ENCODE measurements at places on chromosomes 3 and 15.

GRCh38 chr15:64938192-64938591 is 26.5 kb downstream of the ANKDD1A start:
- peak; percentile 14 for DNase-seq

- no peak for DNase-seq
Measured at GRCh38 chr3:67783281-67784250, 129.2 kb upstream of the SUCLG2 start.

- DNase-seq = no peak
Measured at GRCh38 chr3:39435006-39435748, 28.7 kb downstream of the RPSA start.

DNA sequence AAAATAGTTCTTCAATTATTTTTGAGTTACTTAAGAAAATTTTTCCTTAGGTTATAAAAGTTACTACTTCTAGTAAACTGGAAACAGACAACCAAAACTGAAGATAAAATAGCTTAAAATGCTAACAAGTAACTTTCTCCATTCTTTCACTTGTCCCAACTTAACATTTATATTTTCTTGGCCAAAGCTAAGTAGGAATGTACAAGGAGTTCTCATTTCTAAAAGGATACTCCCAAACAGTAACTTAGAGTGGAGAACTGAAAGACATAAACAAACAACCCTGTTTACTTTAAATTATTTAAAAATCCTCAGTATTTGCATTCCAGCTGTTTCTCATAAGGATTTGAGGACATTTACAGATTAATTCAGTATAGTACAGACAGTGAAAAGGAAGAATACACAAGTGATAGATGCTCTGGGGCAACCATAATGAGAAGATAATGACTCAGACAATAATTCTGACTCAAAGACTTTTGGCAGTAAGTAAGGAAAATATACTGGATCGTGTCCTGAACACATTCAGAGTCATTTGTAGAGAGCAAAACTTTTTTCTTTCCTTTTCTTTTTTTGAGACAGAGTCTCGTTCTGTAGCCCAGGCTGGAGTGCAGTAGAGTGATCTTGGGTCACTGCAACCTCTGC is 29.2 kb upstream of the ANXA2 start:
- DNase-seq = no peak
